WTC11 (cell line): ENCODE measurements at places on chromosomes 1 and 21. TPM values are rescaled to one million over a fixed set of nuclear protein-coding genes. Genes with fewer than 3 reads are reported as not detected.

- peaks cover 3% of the 10 kb centered on the region for H3K4me1 ChIP-seq
- peaks cover 7% of the 10 kb centered on the region for H3K36me3 ChIP-seq
- no peaks in the 10 kb centered on the region for H3K27me3 ChIP-seq
- no peak overlapping the region for H3K4me3 ChIP-seq
- peak overlapping the region; percentile 12 for H3K27ac ChIP-seq
Observed at GRCh38 chr1:36166938-36167905, 11.3 kb downstream of the MAP7D1 start.

- no peak for DNase-seq
- H3K4me1 ChIP-seq = no peaks in the 10 kb centered on the region
- H3K27ac ChIP-seq = no peak overlapping the region
- H3K27me3 ChIP-seq = no peaks in the 10 kb centered on the region
- no peak overlapping the region for H3K4me3 ChIP-seq
- H3K36me3 ChIP-seq = no peaks in the 10 kb centered on the region
Observed at GRCh38 chr21:32064281-32064910, 191.6 kb downstream of the HUNK start.

DNA sequence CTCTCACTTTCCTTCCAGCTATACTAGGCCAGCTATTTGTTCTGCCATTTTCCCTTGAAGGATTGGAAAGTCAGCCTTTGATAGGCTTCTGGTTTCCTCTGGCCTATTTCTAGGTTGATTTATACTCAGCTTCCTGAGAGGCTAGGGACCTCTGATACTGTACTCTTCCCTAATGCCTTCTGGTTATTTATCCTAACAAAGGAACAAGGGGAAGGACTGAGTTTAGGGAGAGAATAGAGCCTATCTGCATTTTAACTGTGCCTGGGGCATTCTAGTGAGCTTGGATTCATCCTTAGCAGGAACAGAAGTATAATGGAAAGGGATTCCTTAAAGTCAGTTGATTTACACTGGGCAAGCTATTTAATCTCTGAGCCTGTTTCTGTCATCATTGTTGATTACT lies 11.8 kb upstream of the TMEM39B start:
- no peak overlapping the region for H3K4me3 ChIP-seq
- H3K27ac ChIP-seq = no peak overlapping the region
- H3K4me1 ChIP-seq = peaks cover 49% of the 10 kb centered on the region

DNA sequence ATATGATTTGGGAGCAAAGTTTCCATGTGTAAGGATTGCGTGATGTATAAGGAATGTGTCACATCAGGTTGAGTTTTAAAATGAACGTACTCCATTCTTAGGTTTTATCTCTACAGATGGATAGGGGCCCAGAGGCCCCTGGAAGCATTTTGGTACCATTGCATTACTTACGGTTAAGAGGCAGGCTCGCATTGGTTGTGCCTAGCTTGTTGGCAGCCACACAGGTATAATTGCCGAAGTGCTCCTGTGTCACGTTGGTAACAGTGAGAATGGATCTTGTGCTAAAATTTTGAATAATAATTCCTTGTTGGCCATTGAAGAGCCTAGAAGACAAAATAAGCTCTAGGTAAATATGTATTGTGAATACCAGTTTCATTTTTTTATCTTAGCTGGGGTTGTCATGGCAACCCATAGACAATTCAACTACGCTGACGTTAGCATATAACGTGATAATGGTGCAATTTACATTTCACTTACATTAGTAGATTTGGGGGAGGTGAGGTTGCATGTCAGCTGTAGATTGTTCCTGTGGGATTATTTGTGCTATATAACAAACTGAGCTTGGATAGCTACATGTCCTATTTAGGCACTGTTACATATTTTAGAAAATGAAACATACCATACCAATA lies 511.9 kb upstream of the ZRANB2 start:
- 0 out of 2 replicates have a peak overlapping the region, but pooled peaks have one; percentile 40 for H3K27ac ChIP-seq
- DNase-seq = no peak
- no peak overlapping the region for H3K4me3 ChIP-seq
- no peaks in the 10 kb centered on the region for H3K27me3 ChIP-seq
- no peaks in the 10 kb centered on the region for H3K36me3 ChIP-seq

DNA sequence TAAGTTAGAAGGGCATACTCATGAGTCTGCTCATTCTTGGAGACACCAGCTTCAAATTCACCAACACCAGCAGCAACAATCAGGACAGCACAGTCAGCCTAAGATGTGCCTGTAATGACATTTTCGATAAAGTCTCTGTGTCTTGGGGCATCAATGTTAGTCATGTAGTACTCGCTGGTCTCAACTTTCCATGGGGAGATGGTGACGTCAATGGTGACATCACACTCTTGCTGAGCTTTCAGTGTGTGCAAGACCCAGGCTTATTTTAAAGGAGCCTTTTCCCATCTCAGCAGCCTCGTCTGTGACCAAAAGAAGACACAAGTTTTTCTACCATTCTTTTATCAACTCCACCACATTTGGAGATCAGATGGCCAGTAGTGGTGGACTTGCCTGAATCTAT lies 75.5 kb downstream of the SERINC2 start:
- DNase-seq = no peak
- no peak overlapping the region for H3K4me3 ChIP-seq
- H3K4me1 ChIP-seq = peaks cover 16% of the 10 kb centered on the region
- H3K36me3 ChIP-seq = no peaks in the 10 kb centered on the region; the same call in 1 of the 2 replicates
- no peak overlapping the region for H3K27ac ChIP-seq
- H3K27me3 ChIP-seq = peaks cover 6% of the 10 kb centered on the region; the same call in 1 of the 2 replicates

DNA sequence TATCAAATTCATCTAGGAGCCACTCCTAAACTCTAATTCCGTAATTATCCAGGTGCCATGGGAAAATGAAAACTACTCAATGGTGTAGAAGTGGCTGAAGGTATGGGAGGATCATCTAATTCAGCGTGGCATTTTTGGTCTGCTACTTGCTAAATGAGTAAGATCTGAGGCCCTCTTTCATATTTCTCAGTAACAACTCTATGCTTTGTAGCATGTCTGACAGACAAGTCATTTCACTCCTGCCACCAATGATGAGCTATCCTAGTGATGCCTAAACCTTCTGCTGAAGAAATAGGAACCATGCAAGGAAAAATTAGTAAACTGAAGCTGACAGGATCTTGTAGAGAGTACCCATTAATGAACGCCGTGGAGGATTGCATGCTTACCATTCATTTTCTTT lies 145.3 kb downstream of the NTNG1 start:
- no peak for DNase-seq
- no peaks in the 10 kb centered on the region for H3K27me3 ChIP-seq
- peaks cover 10% of the 10 kb centered on the region for H3K4me1 ChIP-seq
- no peak overlapping the region for H3K27ac ChIP-seq
- no peak overlapping the region for H3K4me3 ChIP-seq
- no peaks in the 10 kb centered on the region for H3K36me3 ChIP-seq

DNA sequence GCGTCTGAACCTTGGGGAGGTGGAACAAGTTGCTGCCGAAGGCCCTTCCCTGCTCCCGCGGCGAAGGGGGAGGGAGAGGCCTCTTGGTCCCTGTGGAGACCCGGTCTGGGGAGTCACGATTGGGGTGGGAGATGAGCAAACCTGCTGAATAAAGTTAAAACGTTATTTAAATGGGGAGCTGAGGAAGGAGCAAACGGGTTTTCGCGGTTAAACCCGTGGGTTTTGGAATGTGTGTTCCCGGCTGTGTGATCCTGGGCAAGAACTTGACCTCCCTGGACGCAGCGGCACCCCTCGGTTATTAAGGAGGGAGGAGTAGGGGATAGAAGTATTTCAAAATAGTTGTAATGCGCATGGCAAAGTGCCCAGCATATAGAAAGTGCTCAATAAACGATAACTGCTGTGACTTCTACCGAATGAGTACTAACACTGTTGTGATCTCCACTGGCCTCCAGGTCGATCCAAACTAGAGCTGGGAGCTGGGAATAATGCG lies 3.4 kb downstream of the FAM110D start:
- DNase-seq = no peak
- no peaks in the 10 kb centered on the region for H3K36me3 ChIP-seq
- no peak overlapping the region for H3K27ac ChIP-seq
- peaks cover 86% of the 10 kb centered on the region for H3K27me3 ChIP-seq

CD52 gene
- 2.8 to 3.7 TPM (median 3.4 TPM) in 3 replicates for total RNA-seq

SH2D2A gene
- 4.9 to 6.9 TPM (median 6.6 TPM) in 3 replicates for total RNA-seq
